ENCODE measurements at places on chromosomes 3 and 15.

DNA sequence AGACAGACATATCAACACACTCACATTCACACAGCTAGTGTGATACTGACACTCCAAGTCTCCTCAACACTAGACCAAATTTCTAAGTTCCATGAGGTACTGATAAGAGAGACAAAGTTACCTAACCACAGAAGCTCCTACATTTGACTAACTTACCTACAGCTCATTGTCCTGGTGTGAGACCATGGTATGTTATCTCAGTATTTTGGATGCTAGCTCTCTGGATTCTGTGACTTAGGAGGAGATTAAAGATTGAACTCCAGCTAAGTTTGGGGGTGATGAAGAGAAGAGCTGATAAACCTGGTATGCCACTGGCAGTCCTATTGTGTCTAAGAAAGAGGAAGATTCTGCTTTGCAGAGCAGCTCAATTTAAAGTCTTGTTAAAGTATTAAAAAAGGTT is 144.0 kb upstream of the MYRIP start:
- DNase-seq, result no peak

- DNase-seq, result peak; percentile 62
Measured at GRCh38 chr3:97720417-97720816, 44.1 kb upstream of the ARL6 start.

DNA sequence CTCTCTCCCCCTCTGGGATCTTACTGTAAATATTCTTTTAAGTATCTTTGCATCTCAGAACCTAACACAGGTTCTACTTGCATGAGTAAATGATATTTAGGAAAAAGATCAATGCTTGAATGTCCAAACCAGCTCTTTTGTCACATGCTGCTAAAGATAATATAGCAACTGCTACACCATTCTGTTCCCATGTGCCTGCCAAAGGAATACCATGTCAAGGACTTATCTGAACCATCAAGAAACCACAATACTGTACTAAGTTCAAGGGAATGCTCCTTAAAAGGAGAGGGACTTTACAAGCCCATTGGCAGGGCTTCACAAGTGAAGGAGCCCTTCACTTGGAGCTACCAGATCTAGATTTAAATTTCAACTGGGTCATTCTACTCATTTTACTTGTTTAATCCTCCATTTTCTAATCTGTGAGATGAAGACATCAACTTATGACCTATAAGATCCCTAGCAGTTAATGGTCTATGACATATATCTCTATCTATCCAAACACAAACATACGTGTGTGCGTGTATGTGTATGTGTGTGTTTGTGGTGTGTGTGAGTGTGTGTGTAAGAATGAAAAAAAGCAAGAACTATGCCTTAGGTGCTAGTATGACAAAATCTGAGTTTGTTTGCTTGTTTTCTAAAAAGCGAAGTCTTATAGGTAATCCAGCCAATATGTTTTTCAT is 13.0 kb upstream of the SEC62 start:
- no peak for DNase-seq

- DNase-seq, result peak; percentile 17
Measured at GRCh38 chr15:91909574-91909973, 56.1 kb downstream of the SLCO3A1 start.

- no peak for DNase-seq
Measured at GRCh38 chr3:103617961-103618360, 1183.1 kb downstream of the ZPLD1 start.

DNA sequence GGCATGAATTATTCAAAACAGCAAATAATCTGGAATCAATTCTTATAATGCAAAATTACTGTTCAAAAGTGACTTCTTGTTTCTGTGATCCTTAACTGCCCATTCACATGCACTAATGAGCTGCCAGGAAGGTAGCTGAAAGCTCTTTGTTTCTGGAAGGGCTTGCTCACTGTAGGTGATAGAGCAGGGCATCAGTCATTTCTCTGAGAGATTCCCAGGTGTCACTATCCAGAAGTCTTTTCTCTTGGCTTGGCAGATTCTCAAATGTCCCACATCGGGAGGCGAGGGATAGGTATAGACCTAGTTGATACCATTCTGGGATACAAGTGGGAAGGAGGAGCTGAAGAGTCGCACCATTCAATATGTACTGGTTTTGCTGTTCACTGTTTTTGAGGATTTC is 35.0 kb downstream of the C3orf85 start:
- no peak for DNase-seq

DNA sequence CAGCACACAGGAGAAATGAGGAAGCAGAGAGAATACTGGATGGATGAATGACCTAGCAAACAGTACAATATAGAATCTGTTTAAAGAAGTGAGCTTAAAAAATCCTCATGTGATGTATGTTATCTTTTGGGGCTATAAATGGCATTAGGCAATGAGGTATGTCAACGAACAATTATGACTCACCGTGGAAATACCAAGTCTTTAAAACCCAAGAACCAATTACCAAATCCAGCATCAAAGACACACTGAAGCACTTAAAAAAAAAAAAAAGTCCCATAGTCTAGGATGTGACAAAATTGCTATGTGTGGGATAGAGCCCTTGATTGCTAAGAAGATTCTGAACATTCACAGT is 36.3 kb upstream of the HERC1 start:
- no peak for DNase-seq
